ENCODE measurements at places on chromosomes 3 and 15. TPM values are rescaled to one million over a fixed set of nuclear protein-coding genes. Genes with fewer than 3 reads are reported as not detected.
A peak's percentile ranks its signal among the peaks of the same experiment; 100 is the strongest.

The CCDC14 gene
- 58.1 TPM for total RNA-seq

The TGM4 gene
- total RNA-seq: not detected

The HCN4 gene
- total RNA-seq: 10.6 TPM

DNA sequence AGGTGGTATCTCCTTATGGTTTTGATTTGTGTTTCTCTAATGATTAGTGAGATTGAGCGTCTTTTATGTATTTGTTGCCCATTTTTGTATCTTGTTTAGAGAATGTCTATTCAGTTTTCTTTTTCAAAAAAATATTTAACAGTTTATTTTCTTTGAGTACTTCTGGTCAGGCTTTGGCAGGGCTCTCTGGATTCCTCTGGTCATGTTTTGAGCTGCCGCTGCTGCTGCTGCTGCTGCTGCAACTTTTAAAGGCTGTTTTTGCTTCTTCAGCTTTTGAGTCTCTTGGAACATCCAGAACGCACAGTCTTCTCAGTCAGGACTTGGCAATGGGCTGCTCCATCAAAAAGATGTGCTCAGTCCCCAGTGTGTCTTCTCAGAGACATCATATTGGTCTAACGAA lies 40.1 kb downstream of the REC114 start:
- DNase-seq: no peak

DNA sequence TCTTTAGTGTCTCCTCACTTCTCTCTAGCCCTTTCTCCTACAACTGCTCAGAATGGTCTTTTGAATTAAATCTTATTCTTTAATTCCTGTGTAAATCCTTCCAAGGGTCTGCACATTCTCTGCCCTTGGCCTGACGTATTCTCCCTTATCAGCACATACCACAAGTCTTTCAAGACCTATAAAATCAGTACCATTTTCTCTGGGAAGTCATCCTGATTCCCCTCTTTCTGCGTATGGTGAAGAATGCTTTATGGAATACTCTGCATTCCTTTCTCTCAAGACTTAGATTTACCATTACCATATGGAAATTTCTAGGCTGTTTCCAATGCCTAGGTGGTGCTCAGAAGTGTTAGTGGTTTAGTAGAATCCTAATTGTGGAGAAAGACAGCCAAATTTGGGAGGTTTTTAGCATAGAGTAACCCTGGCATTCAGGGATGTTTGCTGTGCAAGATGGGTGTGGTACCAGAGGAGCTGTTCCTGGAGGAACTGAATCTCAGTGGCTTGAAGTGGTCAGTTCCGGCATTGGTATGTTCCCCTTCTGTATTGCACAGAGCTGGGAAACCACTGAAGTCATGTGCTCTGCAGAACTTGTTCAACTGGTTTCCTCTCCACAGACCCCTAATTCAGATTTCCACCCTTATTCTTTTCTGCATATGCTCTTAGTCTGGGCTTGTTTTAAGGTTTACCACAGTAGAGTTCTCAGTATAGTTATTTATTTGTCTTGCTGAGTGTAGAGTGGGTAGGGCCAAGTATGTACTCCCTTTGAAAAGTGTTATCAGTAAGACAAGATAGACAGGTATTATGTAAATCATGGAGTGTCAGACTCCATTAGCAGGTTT lies 24.5 kb downstream of the IQGAP1 start:
- peak; percentile 60 for DNase-seq

- no peak for DNase-seq
Measured at GRCh38 chr3:140763532-140763931, 85.7 kb downstream of the TRIM42 start.

GRCh38 chr3:181402347-181402746 lies 309.4 kb upstream of the SOX2 start:
- DNase-seq: no peak

DNA sequence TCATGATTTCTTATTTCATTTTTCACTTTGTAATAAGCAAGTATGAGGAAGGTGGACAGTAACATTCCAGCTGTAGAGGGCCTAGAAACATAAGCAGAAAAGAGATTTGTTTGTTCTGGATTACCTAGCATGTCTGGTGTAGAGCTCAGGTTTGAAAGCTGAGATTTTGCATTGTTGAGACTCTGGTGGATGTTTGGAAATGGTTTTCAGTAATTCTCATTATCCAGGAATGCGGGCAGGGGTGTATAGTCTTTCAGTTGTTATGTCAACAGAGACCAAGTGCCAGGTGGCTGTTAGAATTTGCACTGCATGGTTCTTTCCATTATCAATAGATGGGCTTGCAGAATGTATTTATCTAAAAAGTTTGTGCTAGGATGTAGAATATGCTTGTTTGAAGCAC lies 10.9 kb downstream of the GPD1L start:
- DNase-seq: no peak

GRCh38 chr15:63551400-63551799 lies 45.8 kb upstream of the FBXL22 start:
- no peak for DNase-seq
